T-helper 1 cell (primary cell): ENCODE measurements at places on chromosomes 7 and 10.

DNA sequence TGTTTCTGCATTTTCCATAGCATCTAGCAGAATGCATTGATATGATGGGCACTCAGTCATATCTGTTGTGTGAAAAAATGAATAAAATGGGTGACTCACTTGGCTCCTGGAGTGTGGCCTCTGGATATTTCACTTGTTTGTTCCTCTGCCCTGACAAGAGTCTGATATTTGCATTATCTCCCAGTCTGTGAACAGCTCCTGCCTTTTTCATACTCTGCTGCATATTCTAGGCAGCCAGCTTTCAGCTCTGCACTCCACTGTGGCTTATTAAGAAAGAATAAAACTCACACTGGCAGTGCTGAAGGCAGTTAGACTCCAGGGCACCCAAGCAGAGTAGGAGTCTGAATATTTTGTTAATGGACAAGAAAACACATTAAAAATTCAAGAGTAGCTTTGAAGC, 623.9 kb downstream of the SORCS1 start:
- DNase-seq = no peak

DNA sequence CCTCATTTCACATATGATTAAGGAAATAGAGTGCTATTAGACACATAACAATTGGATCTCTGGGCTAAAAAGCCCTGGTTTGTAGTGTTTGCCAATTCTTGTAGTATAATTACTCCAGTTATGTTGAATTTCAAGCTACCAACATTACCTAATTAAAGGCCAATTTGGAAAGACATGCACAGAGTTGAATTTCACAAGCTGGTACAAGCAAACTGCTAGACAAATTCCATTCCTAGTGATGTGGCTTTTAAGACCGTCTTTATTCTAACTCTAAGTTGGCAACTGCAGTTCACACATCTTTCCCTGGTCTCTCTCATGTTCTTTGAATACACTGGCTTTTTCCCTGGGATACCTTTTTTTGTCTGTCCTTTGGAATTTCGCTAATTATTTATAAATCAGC, 384.1 kb upstream of the CNTNAP2 start:
- DNase-seq = no peak

GRCh38 chr7:126210707-126211106, 1042.0 kb downstream of the GRM8 start:
- no peak for DNase-seq

DNA sequence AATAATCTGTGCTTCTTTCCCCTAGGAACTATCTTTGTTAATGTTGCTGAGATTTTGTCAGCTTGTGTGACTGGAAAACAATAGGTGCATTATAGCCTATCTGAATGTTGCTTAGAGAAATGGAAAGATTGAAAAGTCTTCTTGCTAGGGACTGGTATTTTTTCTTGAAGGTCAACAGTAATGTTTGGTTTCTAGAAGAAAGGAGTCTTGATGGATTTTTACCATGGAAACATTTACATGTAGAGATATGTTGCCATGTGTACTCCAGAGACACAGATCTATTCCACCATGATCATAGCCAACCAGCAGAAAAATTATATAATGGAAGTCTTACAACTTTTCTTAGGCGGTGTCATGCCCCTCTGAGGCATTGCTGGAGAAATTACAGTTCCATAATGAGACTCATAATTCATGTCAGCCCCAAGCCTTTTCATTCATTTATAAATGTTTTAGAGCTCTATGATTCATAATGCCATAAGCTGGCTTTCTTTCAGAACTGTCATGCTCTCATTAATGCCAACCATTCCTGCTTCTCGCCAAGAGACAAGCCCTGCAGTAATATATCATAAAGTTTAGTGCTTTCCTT, 175.1 kb upstream of the PTPRZ1 start:
- no peak for DNase-seq

GRCh38 chr7:93559639-93560491, 14.7 kb downstream of the CALCR start:
- DNase-seq = no peak

DNA sequence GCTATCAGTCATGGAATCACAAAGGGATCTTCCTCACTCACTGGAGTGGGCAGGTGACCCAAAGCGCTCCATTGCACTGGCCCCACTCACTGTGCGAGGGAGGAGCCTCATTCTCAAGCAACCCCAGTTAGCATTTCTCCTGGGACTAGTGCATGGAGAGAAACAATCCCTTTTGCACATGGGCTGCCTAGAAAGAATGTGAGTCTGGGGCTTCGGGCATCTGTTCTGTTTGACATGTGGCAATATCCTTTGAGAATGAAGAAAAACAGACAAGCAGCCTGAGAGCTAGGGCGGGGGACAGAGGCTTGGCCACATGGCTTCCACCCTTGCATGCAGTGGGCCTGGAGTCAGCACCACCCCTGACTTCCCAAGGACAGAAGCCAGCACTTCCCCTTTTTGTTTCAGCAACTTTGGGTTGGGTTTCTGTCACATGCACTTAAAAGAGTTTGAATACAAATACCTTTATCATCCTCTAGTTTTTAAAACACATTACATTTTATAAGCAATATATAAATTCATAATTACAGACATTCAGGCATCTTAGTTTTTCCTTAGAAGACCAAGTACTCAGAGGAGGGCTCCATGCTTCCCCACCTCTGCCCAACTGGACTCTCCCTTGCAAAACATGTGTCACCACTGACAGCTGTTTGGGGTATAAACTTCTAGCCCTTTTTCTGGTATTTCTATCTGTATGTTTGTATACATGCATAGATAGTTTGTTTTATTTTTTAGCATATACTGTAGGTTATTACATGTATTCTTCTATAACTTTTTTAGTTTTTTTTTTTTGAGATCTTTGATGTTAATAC, 73.8 kb downstream of the RBM20 start:
- DNase-seq = no peak

- DNase-seq = no peak
These were observed 14.5 kb downstream of the CAPZA2 start for GRCh38 chr7:116876664-116877442.

- DNase-seq = no peak
These were observed 125.5 kb downstream of the CLEC2L start for GRCh38 chr7:139648941-139649425.

DNA sequence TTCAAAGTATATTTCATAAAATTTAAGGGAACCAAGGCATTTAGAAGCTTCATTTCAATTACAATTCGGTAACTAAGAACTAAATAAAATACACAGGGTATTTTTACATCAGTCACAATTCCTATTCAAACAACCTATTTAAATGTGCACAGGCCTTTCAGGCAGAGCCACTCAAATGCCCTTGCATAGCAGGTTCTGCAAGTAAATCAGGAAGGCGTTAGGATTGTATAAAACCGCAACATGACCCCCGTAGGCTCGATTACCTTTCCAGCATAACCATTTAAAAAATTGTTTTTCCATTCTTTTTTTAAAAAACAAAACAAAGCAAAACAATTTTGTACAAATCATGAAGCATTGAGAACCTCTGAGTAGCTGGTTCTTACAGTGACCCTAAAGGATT, 289.9 kb upstream of the SP8 start:
- no peak for DNase-seq

GRCh38 chr10:133257489-133258065, 19.1 kb downstream of the ADAM8 start:
- DNase-seq = no peak

DNA sequence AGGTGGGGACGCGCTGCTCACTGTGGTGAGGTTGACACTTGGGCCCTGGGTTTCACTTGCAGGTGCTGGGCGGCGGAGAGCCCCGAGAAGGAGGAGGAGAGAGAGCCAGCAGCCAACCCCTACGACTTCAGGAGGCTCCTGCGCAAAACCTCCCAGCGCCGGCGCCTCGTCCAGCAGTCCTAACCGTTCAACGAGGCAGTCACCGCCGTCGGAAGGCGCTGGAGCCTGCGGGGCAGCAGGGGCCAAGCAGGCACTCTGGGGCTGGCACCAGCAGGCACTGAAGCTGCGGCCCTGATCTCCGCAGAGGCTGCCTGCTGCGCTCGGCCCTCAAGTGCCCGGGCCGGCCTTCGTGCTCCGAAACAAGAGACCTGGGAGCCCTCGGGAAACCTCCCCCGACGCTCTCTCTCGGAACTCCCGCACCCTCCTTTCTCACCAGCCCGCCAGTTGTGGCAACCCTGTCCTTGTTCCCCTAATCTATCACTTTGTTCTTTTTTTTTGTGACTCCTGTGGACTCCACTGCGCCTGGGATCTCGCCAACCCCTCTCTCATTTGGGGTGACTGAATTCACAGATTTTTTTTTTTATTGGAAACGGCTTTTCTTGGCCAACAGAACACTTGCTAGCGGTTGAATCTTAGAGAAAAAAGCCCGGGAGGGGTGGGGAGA, 4.7 kb upstream of the GAD2 start:
- DNase-seq = no peak

- DNase-seq = no peak
These were observed 24.6 kb downstream of the AGK start for GRCh38 chr7:141575654-141576448.

DNA sequence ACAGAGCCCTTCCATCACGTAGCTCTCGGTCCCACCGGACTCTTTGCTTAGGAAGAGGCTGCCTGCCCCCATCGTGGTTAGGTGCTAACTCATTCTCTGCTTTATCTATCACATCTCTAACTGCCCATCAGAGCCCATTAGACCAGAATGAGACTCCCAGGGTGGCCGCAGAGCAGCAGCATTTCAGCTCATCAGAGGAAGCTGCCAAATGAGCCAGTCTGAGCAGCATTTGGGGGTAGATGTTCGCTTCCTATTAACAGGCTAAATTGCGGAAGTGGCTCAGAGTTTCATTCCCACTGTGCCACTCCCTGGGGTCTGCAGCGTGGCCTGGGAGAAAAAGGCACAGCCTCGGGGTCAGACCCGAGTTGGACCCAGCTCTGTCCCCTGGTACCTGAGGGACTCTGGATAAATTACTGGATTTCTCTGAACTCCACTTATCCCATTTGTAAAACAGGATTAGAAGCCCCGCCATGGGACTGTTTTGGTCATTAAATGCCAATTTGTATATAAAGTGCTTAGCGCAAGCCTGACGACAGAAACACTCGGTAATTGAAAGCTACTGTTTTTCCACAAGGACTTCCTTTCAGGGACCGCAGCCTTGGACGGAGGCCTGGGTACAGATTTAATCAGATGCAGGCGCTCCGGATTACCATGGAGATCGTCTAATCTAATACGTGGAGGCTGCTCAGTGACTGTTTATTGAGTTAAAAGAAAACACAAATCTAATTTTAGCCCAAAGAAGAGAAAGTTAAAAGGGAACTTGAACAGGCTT, 73.8 kb upstream of the PRLHR start:
- DNase-seq = no peak

DNA sequence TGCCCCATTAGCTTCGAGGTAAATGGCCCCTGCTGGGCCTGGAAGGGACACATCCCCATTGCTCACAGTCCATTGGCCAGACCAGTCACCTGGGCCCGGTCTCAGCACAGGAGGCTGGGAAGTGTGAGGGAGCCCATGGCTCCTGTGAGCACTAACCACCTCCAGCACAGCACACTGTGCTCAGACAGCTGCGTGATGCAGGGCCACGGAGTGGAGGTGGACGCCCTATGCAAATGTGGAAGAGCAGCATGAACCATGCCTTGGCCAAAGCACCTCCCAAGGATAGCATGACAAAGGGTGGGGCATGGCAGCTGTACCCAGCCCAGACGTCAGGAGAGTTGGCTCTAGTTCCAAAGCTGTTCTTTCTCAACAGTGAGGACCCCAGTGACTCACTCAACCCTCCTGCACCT, 120.1 kb upstream of the ZMIZ1 start:
- DNase-seq = no peak

DNA sequence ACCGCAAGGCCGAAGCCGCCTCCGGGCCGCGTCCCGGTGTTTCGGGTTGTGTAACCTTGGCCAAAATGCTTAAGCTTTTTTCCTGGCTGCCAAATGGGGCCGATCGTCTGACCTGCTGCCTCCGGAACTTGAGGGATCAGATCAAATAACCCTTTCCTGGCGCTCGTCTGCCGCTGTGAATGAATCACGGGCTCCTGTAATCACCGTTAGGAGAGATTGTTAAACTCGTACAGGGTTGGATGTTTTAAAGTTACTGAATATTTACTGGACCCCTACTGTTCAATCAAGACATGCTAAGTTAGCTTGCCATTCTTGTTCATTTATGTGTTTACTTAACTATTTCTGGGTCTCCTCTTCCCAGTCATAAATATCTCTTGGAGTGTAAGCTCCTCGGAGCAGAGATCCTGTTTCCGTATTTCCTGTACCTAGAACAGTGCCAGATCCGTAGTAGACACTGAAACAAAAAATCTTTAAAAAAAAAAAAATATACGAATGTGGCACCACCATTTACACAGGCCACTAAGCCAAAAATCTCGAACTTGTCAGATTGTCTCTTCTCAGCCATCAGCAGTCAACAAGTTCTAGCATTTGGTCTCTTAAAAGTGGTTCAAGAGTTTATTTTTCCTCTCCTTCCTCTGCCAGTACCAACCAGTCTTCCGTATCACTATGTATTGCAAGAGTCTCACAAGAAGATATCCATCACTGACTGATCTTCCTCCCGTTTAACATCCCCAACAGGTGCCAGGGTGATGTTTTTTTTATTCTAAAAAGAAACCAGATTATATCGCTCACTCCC, 650 bp upstream of the TM9SF3 start:
- no peak for DNase-seq

GRCh38 chr10:110506448-110506847, 8.7 kb downstream of the DUSP5 start:
- no peak for DNase-seq
